ENCODE measurements at places on chromosomes 4 and X.
A peak's percentile ranks its signal among the peaks of the same experiment; 100 is the strongest.

DNA sequence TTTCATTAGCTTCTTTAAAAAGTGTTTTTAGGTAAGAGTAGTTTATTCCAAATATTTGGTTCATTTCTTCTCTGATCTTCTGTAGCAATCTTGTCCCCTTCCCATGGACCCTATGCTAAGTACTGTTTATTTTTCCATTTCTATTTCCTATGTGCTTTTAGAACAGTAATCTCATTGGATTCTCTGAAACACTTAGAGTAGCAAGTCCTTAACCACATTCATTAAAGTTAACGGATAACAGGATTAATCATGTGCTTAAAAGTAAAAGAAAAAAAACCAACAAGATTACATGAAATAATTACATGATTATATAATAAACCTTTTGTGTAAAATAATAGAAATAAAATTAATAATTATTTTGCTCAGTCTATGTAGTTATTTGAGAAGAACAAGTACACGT, 929.7 kb downstream of the C4orf33 start:
- DNase-seq, result no peak

- no peak for DNase-seq
These were observed 54.2 kb upstream of the SPANXN3 start for GRCh38 chrX:143571521-143571920.

DNA sequence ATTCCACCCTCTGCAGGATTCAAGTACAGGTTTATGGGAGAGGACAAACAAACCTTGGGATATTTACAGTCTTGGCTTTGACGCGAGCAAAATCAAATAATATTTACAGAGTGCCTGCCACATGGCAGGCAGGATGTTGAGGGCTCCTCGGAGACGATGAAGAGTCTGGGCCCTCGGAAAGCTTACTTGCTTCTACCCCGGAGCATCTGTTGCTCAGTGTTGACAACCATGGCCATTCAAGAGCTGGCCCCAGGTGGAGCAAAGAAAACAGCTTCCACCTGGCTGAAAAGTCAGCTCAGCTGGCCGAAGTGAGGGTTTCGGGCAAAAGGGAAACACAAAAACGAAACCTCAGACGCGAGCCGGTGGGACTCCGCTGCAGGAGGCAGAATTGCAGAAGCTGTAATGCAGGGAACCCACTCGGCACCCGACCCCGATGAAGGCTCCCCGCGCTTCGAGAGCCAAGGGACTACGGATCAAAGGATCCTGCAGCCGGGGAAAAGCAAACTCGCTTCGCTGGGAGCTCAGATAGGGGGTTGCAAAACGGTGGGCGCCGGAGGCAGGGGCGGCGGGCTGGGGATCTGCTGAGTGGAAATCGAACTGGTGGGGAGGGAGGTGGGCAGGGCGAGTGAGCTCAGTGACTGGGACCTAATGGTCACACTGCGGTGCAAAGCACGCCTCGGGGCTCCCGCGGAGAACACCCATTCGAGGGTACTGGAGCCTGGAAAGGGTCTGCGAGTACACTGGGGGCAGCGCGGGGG, 805 bp downstream of the ATP8A1 start:
- DNase-seq, result peak; percentile 41

- no peak for DNase-seq
These were observed 103.1 kb upstream of the SHISA3 start for GRCh38 chr4:42293967-42294813.

GRCh38 chr4:144564358-144564757, 81.6 kb upstream of the HHIP start:
- DNase-seq, result no peak

DNA sequence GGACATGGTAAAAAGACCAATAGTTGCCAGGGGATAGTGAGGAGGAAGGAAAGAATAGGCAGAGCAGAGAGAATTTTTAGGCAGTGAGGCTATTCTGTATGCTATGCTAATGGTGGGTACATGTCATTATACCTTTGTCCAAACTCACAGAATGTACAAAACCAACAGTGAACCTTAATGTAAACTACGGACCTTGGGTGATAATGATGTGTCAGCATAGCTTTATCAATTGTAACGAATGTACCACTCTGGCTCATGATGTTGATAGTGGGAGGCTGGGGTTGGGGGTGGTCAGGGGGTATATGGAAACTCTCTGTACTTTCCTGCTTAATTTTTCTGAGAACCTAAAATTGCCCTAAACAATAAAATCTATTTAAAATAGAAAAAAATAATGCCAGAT, 37.7 kb upstream of the ACSL4 start:
- no peak for DNase-seq

GRCh38 chr4:183241721-183242151, 78.3 kb downstream of the CLDN22 start:
- no peak for DNase-seq

DNA sequence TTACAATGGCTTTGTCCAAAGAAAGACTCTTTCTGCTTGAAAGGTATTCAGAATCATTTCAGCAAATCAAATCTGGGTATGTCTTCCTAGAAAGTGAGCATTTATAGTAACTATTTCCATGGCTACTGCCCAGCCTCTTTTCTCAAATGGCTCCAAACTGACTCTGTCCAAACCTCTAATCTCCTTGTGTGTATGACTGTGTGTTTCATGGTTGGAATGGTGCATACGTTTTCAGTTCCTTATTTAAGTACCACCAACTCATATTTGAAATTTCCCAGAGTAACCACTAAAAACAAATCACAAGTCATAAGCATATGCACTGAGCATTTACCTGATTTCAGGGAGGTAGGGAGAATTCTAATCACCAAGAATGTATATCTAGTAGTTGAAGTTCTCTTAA, 106.0 kb downstream of the TMEM144 start:
- no peak for DNase-seq

- no peak for DNase-seq
These were observed 29.8 kb upstream of the IL13RA2 start for GRCh38 chrX:115047181-115047580.

GRCh38 chr4:66187175-66187720, 517.0 kb upstream of the EPHA5 start:
- no peak for DNase-seq

DNA sequence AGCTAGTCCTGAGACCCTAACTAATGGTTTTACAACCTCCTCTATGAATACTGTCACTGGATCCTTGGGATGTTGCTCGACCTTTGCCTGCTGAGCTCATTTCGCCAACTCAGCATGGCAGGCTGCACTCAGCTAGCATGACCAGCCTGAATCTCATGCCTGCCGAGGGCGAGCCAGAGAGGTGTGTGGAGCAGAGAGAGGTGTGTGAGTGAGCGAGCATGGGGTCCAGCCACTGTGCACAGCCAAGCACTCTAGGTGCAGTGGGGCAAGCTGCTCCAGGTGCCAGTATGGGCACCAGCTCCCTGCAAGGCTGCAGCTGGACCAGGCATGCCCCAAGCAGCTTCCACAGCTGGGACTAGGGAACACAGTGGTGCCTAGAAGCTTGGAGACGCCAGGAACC, 410.9 kb downstream of the PCDH10 start:
- no peak for DNase-seq

GRCh38 chr4:99208719-99209075, 10.3 kb downstream of the ADH6 start:
- no peak for DNase-seq

DNA sequence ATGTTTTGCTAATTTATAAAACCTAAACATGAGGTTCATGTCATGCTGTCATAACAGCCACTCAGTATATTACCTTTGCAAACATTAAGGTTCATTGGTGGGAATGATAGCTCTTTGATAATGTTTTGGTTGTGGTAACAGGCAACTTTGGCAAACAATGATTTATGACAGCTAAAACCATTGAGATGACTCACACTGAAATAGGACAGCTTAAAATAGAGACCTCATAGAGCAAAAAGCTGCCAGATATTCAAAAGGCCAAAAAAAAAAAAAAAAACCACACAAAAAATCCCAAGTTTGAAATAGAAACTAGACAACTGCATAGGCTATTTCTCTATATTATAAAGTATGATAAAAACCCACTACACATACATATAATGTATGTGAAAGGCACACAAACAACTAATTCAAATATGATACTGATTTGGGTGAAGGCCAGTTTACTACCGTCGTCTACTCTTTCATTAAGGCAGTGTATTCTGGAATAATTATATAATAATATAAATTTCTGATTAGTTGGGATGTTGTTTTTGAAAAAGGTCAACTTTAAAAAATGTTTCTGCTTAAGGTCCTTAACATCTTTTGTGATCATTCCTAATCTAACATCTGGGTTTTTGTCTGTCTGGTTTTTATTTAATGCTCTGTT, 646.0 kb upstream of the PITX2 start:
- no peak for DNase-seq

GRCh38 chr4:10690185-10690907, 5.8 kb upstream of the CLNK start:
- no peak for DNase-seq

- no peak for DNase-seq
These were observed 290.2 kb downstream of the STK32B start for GRCh38 chr4:5341526-5341925.

DNA sequence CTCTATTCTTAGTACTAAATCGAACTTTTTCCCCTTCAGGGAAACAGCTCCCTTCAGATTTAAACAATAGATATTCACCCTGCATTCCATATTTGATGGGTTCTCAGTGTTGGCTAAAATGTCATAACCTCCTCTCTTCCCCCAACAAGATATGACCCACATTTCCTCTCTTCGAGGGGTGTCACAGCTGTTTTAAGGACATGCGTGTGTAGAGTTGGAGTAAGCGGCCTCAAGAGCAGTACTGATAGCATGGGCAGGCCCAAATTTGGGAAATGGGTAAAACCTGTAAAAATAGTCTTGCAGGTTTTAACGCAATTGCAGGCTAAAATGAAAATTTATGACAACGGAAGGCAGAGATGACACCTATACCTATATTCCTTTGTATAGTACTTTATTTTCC, 28.7 kb downstream of the SAT1 start:
- DNase-seq, result no peak

DNA sequence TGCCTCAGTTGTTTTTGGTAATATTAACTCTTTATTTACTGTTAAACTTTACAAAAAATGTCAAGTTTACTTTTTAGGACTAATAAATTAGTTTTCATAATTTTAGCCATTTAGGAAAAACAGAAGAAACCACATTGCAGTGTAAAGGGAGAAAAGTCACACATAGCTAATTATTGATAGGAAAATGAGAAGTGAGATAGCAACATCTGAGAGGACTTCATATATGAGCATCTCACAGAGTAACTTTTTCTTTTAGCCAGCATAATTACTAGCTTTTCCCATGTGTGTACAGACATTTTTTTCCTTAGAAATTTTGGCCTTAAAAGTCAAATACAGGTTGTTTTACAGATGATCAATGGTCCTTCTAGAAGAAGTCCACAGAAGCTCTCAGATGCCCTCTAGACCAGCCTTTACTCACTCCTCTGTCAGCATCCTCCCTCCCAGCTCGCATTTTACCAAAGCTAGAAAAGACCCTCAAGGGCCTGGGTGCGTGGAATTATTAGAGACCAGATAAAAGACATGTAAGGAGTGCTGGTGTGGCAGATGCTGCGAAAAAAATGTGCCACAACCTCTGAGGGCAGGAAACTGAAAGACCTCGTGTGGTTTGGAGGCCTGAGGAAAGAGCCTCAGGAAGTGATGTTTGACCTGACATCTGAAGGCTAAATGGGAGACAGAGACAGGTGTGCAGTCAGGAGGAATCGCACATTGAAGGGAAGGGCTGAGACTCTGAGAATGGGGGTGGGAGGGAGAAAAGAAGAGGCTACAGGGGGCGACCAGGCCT, 156.9 kb downstream of the CBR4 start:
- DNase-seq, result no peak

DNA sequence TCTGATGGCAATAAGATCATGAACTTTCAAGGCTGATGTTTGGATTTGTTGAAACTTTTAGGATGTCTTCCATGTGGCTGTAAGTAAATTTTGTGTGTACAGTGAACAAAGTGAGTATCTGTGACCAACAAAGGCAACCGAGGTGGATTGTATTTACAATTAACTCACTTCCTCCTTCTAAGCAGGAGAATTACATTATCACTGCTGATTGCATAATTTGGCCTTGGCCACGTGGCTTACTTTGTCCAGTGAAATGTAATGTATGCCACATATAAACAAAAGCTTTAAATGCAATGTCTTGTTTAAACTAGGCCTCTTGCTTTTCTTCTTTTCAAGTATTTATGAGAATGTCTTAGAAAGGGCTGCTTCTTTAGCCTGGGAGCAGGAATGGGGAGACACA, 66.3 kb upstream of the MAD2L1 start:
- DNase-seq, result no peak

GRCh38 chr4:26130841-26131432, 189.9 kb upstream of the RBPJ start:
- DNase-seq, result no peak

- no peak for DNase-seq
These were observed 34.6 kb upstream of the DCAF8L2 start for GRCh38 chrX:27555514-27555913.

DNA sequence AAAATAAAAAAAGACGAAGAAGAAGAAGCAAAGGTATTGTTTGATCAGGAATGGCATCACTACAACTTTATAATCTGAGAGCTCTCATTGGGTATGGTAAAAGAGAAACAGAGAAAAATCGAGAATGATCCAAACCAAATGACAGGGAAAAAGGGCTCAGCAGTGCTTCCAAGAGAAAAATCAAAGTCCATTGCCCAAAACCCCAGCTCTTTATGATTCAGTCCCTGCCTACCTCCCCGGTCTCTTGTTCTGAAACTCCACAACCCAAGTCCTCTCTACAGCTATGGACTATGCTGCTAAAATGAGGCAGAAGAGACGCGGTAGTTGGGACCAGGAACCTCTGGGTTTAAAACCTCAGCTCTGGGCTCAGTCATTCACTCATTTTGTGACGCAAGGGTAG, 341.1 kb upstream of the PPARGC1A start:
- DNase-seq, result no peak

DNA sequence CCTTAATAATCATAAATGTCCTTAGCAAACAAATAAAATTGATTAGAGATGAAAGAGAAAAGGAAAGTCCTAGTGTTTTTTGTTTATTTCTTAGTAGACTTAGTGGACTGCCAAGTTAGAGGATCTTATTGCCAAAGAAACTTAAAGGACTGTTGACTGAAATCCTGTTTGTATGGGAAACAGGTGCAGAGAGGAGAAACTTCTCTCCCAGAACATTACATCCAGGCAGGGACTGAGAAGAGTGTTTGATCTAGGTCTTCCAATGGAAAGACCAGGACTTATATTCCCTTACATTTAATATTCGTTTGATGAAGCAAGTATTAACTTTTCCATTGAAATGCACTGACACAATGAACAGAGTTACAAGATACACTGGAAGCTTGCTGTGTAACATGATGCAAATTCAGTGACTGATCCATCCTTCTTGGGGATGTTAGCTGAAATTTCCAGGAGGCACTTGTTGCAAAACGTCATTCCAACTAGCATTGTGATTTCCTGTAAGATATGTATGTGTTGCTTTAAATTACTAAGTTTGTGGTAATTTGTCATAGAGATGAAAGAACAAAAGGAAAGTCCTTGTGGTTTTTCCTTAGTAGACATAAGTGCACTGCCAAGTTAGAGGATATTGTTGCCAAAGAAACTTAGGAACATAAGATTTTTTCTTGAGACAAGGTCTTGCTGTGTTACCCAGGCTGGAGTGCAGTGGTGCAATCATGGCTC, 505.6 kb downstream of the STIM2 start:
- no peak for DNase-seq

DNA sequence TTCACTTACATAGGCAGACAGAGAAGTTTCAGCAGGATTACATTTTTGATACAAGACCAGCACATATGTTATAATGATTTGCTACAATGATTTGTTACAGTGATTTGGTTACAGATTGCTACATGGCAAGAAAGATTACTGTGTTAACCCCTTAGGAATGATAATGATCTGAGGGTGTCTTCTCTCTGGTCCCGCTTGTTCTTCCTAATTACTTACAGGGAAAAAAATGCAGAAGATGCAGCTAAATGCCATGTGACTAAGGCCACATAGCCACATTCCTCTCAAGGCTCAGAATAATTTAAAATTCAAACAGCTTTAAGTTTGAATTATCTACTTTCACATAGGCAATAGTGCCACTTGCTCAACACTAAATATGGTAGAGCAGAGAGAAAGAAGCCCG, 9.7 kb upstream of the LAP3 start:
- DNase-seq, result no peak

Measured in activated naive CD4-positive, alpha-beta T cell treated with anti-CD3 and anti-CD28 coated beads, Interleukin-2, amount 50 U/mL, for 16 hours (primary cell).